ENCODE measurements at places on chromosomes 6 and 20.

DNA sequence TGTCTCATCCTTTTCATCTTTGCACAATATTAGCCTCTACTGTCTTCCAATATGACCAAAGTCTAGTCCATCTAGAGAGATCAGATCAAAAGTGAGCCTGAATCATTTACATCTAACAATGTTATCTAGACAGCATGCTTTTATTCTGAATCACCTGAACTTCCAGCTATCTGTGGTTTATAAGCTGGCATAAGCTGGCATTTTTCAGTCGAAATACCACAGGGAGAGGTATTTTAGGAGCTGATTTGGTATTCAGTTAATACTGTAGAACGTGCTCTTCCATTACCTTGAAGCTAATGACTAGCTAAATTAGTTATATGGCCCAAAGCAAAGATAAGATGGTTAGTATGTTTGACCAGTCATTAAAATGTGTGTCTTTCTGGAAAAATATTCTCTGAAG lies 188.3 kb upstream of the AGPAT4 start:
- no peak for DNase-seq

DNA sequence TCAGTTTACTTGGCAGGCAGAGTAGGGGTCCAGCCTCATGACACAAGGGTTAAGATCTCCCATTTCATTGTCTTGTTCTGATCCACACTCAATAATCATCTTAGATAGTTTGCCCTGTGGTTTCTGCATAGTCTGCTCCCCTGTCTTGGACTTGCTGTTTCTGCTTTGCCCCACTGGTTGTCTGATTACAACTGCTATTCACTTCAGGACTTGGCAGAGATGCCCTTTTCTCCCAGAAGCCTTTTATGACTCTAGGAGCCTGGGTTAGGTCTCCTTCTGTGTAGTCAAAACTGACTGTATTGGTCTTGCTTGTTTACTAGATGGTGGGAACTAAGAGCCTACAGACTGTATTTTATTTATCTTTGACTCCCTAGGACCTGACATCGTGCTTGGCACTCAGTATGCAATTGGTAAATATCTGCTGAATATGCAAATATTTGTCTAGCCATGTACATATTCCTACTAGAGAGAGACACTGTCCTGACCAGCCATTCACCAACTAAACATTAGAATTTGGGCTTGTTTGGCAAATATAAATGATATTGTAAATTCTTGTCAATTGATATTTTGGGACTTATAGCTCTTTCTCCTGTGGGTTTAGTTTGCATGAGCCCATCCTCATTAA lies 165.9 kb upstream of the KCNK16 start:
- no peak for DNase-seq

GRCh38 chr6:22409486-22409885 lies 112.7 kb upstream of the PRL start:
- DNase-seq = no peak

- DNase-seq = no peak
Measured at GRCh38 chr6:136014454-136015437, 163.2 kb downstream of the PDE7B start.

- DNase-seq = peak; percentile 25
Measured at GRCh38 chr20:4726710-4727397, 5.1 kb downstream of the PRND start.

DNA sequence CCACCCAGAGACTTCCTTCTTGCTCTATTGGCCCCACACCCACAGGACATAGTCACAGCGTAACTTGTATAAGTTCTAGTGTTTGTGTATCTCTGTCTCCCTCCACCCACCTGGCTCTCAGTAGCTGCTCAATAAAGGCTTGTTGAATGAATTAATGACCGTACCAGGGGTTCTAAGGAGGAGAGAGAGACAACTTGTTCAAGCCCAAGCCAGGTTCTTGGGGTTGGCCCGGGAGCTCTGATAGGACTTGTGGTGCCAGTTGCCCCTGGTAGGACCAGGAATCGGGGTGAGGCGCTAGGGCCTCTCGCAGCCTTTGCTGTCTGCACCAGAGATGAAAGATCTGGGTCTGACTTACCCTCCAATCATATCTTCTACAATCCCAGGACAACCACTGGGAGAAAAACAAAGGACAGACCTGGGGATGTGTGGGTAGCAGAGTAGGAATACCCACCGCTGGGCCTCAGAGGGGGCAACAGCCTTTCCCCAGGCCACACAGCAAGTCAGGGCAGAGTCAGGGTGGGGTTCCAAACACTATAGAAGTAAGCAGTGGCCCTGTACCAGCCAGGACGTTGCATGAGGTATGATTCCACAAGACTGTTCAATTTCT lies 5.3 kb upstream of the TGM2 start:
- no peak for DNase-seq

- DNase-seq = no peak
Measured at GRCh38 chr20:5737966-5738365, 12.2 kb upstream of the SHLD1 start.

GRCh38 chr6:169469028-169469427 lies 215.4 kb upstream of the THBS2 start:
- no peak for DNase-seq

DNA sequence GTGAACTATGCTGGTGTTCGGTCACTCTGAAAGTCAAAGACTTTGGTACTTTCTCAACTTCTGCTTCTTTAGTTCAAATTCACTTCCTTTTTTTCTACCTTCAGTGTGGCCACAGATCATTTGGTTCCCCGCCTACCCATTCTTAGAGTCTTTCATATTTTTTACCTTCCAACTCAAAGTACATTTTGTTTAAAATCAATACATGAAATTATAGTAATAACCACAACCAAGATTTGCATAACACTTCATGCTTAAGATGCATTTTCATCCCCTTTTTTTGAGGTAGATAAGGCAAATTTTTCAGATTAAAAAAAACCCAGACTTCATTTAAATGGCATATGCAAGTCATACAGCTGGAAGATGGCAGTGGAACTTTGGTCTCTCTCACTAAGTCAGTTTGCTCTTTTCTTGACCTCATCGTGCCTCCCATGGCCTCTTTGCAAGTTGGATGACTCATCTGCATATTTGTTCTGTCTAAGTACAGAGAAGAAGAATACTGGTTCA lies 11.9 kb upstream of the CNR1 start:
- DNase-seq = no peak

GRCh38 chr6:23173234-23173633 lies 603.9 kb downstream of the HDGFL1 start:
- no peak for DNase-seq

GRCh38 chr6:30722280-30723112 lies 2.3 kb downstream of the TUBB start:
- peak; percentile 83 for DNase-seq

DNA sequence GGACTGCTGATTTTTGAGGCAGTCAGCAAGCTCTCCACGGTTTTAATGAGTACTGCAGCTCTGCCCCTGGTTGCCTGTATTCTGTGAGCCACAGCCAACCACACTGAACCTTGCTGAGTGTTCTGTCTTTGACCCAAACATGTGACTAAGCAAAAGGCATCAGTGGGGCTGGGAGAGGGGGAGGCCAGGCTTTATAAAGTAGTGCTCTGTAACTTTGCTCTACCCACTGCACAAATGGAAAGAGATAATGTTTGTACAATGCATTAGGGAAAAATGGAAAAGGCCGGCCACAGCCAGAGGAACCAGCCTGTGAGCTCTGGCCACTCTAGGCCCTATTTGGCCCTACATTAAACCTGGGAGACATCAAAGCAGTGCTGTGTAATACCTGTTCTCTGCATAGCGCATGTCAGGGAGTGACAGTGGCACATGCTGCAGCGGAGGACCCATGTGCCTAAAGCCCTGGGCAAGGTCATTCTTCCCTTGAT lies 22.0 kb downstream of the KLHL31 start:
- DNase-seq = no peak

DNA sequence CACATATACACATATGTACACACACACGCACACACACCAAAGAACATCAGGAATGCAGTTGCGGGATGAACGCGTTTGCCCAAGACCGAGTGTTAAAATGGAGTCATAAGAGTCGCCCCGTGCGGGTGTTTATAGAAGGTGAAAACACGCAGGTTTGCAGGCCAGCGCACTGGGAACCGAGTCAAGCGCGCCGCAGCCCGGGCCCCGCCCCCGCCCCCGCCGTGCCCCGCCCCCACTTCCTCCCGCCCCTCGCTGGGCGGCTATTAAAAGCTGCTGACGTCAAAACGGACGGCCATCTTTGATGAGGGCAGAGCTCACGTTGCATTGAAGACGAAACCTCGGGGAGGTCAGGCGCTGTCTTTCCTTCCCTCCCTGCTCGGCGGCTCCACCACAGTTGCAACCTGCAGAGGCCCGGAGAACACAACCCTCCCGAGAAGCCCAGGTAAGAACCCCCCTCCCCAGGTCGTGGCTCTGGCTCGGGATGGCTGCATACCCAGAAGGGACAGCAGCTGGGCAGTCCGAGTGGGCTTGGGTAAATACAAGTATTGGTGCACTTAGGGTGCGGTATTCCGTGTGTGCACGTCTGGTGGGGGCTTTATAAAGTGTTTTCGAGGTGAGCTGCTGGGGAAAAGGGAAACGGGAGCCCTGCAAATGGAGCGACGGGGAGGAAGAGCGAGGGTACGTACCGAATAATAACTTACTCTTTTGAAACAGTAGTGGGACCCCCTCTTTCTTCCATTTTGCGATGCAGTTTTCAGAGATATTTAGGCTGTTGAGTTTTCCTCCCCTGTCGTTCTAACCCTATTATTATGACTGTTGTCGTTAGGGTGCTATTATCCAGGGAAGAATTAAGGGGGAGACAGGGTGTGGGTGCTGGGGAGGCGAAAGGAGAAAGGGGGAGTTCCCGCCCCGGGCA lies at the start of gene SNAP25:
TSS of gene SNAP25 (plus strand) at position 295 of the 916 bp plus-strand sequence. CDS start 56,662 bp downstream, outside the sequence.
- no peak for DNase-seq
